ENCODE measurements at places on chromosomes 11 and 22.
A peak's percentile ranks its signal among the peaks of the same experiment; 100 is the strongest.

DNA sequence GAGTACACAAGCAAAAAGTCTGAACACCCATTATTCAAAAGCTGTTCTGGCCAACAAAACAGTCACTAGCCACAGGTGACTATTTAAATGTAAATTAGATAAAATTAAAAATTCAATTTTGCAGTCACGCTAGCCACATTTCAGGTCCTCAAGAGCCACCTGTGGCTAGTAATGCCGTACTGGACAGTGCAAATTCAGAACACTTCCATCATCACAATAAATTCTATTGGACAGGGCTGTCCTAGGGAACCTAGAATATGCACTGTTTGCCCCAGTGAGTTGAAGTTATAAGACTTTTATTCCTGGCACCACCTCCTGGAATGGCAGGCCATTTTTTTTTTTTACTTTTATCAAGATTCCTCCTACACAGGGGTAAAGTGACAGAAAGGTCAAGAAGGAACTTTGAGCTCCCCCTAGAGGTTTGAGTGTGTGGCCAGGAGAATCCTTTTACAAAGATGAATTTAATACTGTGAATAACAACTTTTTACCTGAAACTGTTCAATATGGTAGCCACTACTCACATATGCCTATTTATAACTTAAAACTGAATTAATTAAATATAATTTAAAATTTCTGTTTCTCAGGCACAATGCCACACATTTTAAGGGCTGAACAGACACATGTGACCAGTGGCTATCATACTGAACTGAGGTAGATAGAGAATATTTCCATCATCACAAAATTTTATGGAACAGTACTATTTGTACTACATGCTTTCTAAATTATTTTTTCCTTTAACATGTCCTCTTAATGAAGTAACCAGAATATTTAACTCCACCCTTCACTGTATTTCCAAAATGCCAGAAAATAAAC lies 6.5 kb downstream of the MSANTD2 start:
- DNase-seq, result peak; percentile 55

- DNase-seq, result peak; percentile 35
Measured at GRCh38 chr11:105923807-105924206, 98.2 kb downstream of the MSANTD4 start.

- no peak for DNase-seq
Measured at GRCh38 chr11:126981635-126982034, 18.9 kb downstream of the KIRREL3 start.

- DNase-seq, result no peak
Measured at GRCh38 chr11:35360055-35360530, 59.3 kb downstream of the SLC1A2 start.

- DNase-seq, result no peak
Measured at GRCh38 chr22:22442928-22443709, 65.4 kb downstream of the ZNF280B start.

GRCh38 chr11:13135385-13136271 lies 126.5 kb downstream of the RASSF10 start:
- peak; percentile 86 for DNase-seq

- no peak for DNase-seq
Measured at GRCh38 chr22:45752036-45752435, 80.4 kb downstream of the ATXN10 start.

- DNase-seq, result peak; percentile 48
Measured at GRCh38 chr11:70755410-70756158, 357.3 kb downstream of the CTTN start.

DNA sequence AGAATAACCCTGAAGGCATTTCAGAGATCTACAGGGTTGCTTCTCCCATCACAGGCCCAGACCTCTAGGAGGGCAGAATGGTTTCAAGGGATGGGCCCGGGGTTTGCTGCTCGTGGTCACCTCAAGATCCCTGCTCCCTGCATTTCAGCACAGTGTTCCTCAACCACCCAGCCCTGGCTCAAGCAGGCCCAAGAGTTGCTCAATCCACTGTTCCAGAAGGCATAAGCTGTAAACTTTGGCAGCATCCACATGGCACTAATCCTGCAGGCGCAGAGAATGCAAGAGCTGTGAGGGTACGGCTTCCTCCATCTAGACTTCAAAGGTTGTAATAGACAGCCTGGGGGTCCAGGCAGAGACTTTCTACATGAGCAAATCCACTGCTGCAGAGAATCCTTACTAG lies 225.0 kb upstream of the UBASH3B start:
- DNase-seq, result no peak

DNA sequence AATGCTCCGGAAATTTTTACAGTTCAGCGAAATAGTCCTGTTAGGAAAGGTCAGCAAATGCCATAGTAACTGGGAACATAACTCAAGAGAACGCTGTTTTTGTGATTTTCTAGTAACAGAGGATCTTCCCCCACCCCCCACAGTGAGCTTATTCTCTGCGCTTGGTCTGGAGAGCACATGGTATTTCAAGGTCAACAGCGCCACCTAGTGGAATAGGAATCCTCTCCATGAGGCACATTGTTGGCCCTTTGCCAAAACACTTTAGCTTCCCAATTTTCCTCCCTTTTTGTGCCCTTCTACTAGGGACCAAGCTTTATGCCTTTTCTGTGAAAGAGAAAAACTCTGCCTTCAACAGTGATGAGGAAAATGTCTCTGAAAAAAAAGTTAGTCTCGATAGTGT lies 13.2 kb upstream of the OR4C12 start:
- DNase-seq, result peak; percentile 45

GRCh38 chr11:115470928-115471327 lies 33.3 kb downstream of the CADM1 start:
- no peak for DNase-seq

- DNase-seq, result peak; percentile 47
Measured at GRCh38 chr11:59207988-59208451, 4.7 kb downstream of the MPEG1 start.

DNA sequence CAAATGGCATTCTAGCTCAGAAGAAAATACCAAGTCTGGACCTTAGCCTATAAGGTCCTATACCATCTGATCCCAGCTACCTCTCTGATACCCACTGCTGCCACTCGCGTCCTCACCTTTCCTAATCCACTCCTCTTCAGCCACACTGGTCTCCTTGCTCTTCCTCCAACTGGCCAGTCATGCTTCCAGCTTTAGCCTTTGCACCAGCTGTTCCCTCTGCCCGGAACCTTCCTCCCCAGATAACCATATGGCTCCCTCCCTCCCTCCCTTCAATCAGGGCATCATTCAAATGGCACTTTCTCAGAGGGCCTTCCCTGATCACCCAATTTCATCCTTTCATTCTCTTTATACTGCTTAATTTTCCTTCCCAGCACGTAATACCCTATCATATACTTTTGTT lies 67.9 kb downstream of the KCNC1 start:
- DNase-seq, result no peak

DNA sequence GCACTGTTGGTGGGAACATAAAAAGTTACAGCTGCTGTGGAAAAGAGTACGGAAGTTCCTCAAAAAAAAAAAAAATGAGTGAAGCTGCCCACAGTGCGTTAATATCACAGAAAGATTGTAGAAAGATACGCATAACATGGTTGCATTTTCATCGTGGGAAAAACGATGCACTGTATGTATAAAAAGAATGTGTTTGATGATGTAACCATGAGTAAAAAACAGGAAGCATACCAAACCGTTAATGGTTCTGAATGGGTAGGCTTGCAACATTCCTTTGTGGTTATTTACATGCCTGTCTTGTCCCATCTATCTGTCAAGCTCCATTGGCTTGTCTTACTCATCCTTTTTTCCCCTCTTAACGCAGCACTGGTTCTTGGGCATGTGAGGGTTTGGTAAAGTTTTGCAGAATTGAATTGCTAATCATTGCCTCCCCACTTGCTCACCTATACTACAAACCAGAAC lies 33.8 kb upstream of the DKK3 start:
- peak; percentile 98 for DNase-seq

GRCh38 chr11:119763071-119763728 lies 34.2 kb upstream of the NECTIN1 start:
- DNase-seq, result no peak

DNA sequence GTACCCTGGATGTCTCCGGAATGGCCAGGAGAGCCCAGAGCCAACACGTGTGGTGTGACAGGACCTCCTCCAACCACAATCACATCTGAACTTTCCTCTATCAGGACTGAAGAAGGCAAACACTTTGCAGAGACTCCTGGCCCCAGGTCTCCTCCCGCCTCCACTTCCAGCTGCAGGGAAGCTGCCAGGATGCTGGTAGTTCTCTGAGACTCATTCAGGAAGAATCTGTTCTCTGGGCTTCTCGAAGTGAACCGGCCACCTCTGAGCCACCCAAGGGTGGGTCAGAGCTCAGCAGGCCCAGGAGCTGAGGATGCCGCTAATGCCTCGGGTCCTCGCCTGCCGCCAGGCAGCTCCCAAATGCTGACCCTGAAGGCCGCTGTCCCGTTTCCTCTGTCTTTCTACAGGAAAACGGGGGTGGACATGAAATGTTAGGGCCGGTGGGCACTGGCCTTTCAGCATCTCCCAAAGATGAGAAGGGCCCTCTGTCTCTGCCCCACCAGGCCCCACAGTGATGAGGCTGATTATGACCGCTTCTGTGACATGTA lies 789.9 kb downstream of the BRD1 start:
- no peak for DNase-seq

GRCh38 chr11:77249427-77249826 lies 52.1 kb downstream of the GDPD4 start:
- peak; percentile 36 for DNase-seq

- DNase-seq, result peak; percentile 91
Measured at GRCh38 chr11:96090711-96091110, 166.8 kb upstream of the MTMR2 start.

DNA sequence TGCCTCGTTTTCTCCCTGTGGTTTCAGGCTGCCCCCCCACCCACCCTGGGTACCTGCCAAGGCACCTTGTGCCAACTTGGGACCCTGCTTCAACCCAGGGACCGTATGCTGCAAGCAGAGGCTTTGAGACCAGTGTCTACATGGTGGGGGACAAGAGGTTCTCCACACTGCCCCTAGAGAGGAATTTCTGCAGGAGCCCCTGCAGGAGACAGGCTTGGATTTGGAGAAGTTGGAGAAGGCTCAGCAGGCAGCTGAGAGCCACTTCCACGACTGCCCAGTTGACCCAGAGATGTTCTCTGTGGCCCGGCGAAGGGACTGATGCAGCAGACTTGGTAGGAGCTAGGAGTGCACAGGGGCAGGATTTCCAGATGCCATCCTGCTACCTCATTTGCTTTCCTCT lies 20.1 kb upstream of the NNMT start:
- DNase-seq, result no peak

DNA sequence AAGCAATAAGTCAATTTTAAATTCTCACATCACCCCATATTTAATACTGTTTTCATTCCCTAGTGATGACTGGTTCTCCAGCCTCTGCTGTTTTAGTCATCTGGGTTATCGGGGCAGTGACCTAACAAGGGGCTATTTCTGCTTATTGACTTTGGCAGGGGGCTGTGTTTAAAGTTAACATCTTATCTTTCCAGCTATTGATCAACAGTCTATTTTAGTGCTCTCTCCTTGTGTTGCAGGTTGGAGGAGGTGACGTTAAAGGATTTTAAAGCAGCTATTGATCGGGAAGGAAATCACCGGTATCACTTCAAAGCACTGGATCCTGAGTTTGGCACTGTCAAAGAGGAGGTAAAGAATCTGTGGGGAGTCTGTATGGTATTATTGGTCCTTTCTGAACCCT lies 7.7 kb upstream of the DLAT start:
- DNase-seq, result peak; percentile 39

DNA sequence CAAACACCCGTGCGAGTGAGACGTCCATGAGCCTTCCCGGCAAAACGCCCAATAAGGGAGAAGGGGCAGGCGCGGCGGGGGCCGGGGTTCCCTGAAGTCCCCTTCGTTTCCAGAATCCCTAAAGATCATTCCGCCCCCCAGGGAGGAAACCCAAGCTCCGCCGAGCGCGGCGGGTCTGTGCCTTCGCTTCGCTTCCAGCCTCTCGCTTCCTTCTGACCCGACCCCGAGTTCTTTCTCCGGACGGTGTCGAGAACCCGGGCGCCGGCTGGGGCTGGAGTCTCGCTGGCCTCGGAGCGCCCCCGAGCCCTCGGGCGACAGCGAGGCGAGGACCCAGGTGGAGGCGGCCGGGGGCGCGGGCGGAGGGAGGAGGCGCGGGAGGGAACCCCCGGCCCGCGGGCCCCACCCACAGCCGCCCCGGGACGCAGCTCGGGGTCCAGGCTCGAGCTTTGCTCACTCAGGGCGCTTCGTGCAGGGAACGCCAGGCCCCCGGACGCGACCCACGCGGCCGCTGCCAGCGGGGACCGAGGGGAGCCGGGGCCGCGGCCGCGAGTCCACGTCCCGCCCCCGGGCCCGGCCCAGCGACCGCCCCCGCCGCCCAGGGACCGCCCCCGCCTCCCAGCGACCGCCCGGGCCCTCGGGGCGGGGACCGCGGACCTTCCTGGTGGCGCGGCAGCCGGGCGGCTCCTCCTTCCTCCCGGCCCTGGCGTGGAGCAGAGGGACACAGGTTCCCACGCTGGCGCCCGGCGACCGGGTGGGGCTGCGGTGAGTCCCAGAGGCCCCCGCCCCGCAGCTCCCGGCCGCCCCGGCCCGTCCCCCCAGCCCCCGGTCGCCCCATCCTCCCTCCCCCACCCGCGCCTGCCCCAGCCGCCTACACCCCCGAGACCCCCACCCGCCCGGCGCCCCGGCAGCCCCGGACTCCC lies at the start of gene PGGHG:
Gene PGGHG, plus strand, starts transcription at position 649 of the 920 bp plus-strand sequence. CDS start 691 bp downstream, outside the sequence.
- peak; percentile 58 for DNase-seq

DNA sequence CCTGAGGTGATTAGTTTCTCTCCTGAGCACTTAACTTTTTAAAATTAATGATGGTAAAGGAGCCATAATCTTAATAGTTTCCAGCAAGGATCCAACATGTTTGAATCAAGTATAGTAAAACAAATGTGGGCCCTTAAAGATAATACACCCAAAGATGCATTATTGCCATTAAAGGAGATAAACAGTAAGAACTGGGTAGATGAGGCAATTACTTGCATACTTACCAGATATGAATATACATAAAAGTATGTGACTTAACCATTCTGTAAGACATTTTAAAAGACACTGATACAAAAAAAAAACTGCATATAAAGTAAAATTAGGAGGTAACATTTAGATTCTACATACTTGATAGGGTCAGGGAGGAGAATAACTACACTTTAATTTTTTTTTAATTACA lies 48.2 kb downstream of the CADM1 start:
- DNase-seq, result no peak

GRCh38 chr11:14593671-14594070 lies 49.9 kb upstream of the PDE3B start:
- DNase-seq, result no peak

- DNase-seq, result peak; percentile 99
Measured at GRCh38 chr22:37676736-37677492, 1.5 kb downstream of the LGALS1 start.

- no peak for DNase-seq
Measured at GRCh38 chr11:57459164-57460021, 935 bp upstream of the RTN4RL2 start.

DNA sequence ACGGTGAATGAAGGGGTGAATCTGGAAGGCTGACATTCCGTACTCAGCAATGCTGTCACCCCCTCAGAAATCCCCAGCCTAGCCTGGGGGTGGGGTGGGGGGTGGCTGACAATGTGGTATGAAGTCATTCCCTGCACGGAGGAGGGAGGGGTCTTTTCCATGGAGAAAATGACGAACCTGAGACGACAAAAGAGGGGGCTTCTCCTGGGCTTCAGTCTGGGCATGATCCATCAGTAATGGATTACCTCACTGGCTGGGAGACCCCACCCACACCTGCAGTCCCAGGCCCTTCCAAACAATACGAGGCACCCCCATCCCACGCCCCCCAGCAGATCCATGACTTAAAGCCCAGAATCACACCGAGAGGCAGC lies 1.0 kb downstream of the KIAA0930 start:
- no peak for DNase-seq
